Activated CD8-positive, alpha-beta T cell treated with anti-CD3 and anti-CD28 coated beads for 36 hours (primary cell): ENCODE measurements at places on chromosomes 1 and 21. TPM values are rescaled to one million over a fixed set of nuclear protein-coding genes. Genes with fewer than 3 reads are reported as not detected.
A peak's percentile ranks its signal among the peaks of the same experiment; 100 is the strongest.

DNA sequence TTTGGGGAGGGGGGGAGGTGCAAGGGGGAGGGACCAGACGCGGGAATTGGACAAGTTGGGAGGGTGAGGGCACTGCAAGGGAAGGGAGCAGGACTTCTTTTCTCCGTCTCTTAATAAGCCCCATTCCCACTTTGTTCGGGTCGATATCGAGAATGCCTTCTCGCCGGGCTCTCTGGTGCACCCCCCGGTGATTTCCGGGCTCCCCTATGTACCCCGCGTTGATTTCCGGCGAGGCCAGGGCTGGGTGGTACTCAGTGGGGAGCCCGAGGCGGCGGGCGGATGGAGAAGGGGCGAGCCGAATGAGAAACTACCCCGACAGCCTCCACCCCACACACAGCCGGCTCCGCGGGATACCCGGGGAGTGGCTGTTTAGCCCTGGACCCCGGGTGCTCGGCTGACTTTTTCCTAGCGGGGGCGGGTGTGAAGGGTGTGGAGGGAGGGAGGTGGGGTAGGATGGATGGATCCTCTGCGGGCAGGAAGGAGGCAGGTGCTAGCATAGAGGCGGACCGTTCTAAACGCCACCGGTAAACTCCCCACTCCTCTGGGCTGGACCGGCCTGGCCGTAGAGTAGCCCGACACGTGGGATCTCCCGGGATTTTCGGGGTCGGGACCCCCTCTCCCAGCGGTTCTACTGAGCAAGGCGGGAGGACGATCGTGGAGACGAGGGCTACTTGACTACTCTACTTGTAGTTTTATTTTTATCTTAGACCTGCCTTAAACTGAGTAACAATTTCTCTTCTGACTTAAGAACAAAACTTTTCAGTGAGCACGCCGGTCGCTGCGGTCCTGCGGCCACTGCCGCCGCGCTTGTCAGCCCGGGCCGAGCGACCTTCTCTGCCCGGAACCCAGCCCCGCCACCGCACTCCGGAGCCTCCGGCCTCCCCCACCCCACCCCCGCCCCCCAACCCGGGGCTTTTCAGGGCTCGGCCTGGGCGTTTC lies 1.0 kb downstream of the RNF220 start:
- no peak overlapping the region for H3K27ac ChIP-seq
- no peaks in the 10 kb centered on the region for H3K36me3 ChIP-seq
- peak; percentile 63 for DNase-seq
- H3K27me3 ChIP-seq = peaks cover 52% of the 10 kb centered on the region

GRCh38 chr1:172917972-172918371 lies 132.8 kb downstream of the TNFSF18 start:
- no peaks in the 10 kb centered on the region for H3K4me1 ChIP-seq
- H3K4me3 ChIP-seq = no peak overlapping the region
- peaks cover 5% of the 10 kb centered on the region for H3K36me3 ChIP-seq
- no peak overlapping the region for H3K27ac ChIP-seq
- DNase-seq = no peak
- H3K27me3 ChIP-seq = no peaks in the 10 kb centered on the region

DNA sequence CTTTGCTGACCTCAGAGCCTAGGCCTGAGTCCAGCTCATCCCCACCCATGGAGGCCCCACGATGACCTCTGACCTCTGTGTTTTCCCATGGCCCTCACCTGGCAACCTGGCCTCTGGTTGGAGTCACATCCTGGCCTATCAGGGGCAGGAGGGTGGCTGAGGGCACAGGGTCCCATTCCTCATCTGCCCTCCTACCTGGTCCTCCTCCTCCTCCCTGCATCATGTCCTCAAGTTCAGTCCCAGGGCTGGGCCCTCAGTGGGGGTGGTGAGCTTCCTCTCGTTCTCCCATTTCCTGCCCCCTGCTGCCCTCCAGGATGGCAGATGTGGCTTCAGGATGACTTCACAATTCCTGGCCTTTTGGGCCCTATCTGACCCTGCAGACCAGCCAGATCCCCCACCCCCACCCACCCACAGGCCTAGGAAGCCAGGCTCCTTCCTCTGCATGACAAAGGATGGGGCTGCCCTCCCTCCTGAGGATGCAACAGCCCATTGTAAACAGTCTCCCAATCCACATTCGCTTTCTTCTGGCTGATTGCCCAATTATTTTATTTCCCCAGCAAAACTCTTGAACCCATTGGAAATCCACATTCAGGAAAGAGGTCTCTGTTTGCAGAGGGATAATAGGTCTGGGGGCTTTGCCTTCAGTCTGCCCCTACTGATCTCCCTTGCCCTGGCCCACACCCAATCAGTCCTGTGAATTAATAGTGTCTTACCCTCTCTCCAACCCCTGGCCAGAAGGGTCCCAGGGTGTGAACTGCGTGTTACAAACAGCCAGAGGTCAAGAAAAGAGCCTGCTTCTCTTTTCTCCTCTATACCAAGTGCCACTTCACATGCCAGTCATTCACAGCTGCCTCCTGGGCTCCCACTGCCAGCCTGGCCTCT lies 10.3 kb upstream of the LEFTY1 start:
- no peaks in the 10 kb centered on the region for H3K36me3 ChIP-seq
- no peak for DNase-seq
- H3K4me3 ChIP-seq = no peak overlapping the region
- no peaks in the 10 kb centered on the region for H3K27me3 ChIP-seq
- H3K27ac ChIP-seq = peak overlapping the region; percentile 91

- H3K27ac ChIP-seq = no peak overlapping the region
- peaks cover 1% of the 10 kb centered on the region for H3K4me1 ChIP-seq
- H3K4me3 ChIP-seq = no peak overlapping the region
Observed at GRCh38 chr1:222171005-222171404, 376.9 kb downstream of the HHIPL2 start.

DNA sequence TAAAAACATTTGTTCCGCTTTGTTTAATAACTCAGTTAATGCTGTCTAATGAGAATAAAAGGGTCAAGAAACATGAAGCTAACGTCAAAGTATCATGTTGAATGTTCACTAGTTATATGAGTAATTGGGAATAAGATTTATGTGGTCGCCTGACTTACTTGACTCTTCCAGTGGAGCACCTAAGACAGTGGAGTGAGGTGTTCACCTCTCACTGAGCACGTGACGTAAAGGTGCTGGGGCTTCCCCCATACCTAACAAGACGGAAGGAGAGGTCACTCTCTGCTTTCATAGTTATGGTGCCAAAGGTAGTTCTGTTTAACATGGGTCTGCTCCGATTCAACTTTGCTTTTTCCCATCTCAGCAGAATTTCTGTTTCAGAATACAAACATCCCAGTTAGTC lies 686 bp downstream of the KMO start:
- H3K27me3 ChIP-seq = peaks cover 2% of the 10 kb centered on the region
- DNase-seq = peak; percentile 8
- no peak overlapping the region for H3K4me3 ChIP-seq
- no peak overlapping the region for H3K27ac ChIP-seq
- peaks cover 32% of the 10 kb centered on the region for H3K4me1 ChIP-seq

DNA sequence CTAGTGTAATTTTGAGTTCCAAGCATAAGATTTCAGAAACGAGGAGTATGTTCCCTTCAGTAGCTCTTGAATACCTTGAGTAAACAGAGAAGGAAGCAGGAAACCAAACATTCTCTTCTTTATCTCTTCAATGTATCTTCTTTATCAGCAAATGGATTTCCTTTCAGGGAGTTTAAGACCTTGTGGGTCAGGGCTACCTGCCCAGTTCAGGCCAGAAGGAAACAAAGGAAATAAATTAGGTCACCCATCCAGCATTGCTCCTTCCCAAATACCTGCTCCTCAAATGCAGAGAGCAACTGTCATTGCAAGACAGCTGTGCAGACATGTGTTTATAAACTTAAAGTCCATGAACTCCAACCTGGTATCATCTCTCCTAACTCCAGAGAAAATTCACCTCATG lies 130.1 kb upstream of the SOD1 start:
- H3K27ac ChIP-seq = no peak overlapping the region
- no peak for DNase-seq
- no peak overlapping the region for H3K4me3 ChIP-seq
- peaks cover 8% of the 10 kb centered on the region for H3K4me1 ChIP-seq
- no peaks in the 10 kb centered on the region for H3K36me3 ChIP-seq
- H3K27me3 ChIP-seq = no peaks in the 10 kb centered on the region

GRCh38 chr1:192631749-192632148 lies 4.2 kb upstream of the RGS13 start:
- H3K27ac ChIP-seq = no peak overlapping the region
- H3K4me1 ChIP-seq = no peaks in the 10 kb centered on the region
- H3K36me3 ChIP-seq = no peaks in the 10 kb centered on the region
- H3K4me3 ChIP-seq = no peak overlapping the region
- H3K27me3 ChIP-seq = peaks cover 6% of the 10 kb centered on the region

- DNase-seq = no peak
- H3K27ac ChIP-seq = no peak overlapping the region
- H3K4me3 ChIP-seq = no peak overlapping the region
- H3K27me3 ChIP-seq = no peaks in the 10 kb centered on the region
Observed at GRCh38 chr1:27596261-27596660, 7.7 kb downstream of the AHDC1 start.

- DNase-seq = no peak
Observed at GRCh38 chr1:109531380-109531779, 8.3 kb upstream of the GPR61 start.

DNA sequence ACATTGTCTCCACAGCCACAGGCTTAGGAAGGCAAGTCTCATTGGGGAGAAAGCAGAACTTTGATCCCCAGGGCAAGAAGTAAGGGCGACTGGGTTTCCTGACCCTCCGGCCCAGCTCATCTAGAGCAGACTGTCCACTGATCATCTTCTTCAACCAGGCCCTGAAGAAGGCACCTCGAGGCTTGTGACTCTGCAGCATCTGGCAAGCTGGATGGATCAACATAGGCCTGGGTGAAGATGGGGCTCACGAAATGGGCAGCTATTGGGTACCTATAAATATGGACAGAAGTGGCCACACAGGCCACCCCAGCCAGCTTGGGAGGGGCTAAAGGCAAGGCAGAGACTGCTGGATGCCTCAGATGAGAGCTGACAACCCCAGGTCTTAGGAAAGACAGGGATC lies 13.0 kb downstream of the TAL1 start:
- H3K4me3 ChIP-seq = no peak overlapping the region
- no peaks in the 10 kb centered on the region for H3K36me3 ChIP-seq
- H3K4me1 ChIP-seq = no peaks in the 10 kb centered on the region
- no peak for DNase-seq
- H3K27me3 ChIP-seq = peaks cover 7% of the 10 kb centered on the region

- peak; percentile 83 for DNase-seq
- H3K4me1 ChIP-seq = peaks cover 4% of the 10 kb centered on the region
- H3K27ac ChIP-seq = no peak overlapping the region
- no peak overlapping the region for H3K4me3 ChIP-seq
- peaks cover 2% of the 10 kb centered on the region for H3K27me3 ChIP-seq
Observed at GRCh38 chr1:21594935-21595897, 73.9 kb downstream of the RAP1GAP start.

- H3K27me3 ChIP-seq = no peaks in the 10 kb centered on the region
- H3K4me3 ChIP-seq = no peak within 1 kb of the TSS
- no peak within 1 kb of the TSS for H3K27ac ChIP-seq
- no peaks in the 10 kb centered on the region for H3K36me3 ChIP-seq
- no peaks in the 10 kb centered on the region for H3K4me1 ChIP-seq
- DNase-seq = peak; percentile 29
Observed at GRCh38 chr1:159900086-159900680, at the start of gene CFAP45. CFAP45 (minus strand) TSS chr1:159900165; CDS start chr1:159900098, 67 bp downstream.

- no peaks in the 10 kb centered on the region for H3K27me3 ChIP-seq
- no peak for DNase-seq
- H3K4me3 ChIP-seq = no peak overlapping the region
- no peak overlapping the region for H3K27ac ChIP-seq
- peaks cover 3% of the 10 kb centered on the region for H3K36me3 ChIP-seq
- peaks cover 70% of the 10 kb centered on the region for H3K4me1 ChIP-seq
Observed at GRCh38 chr1:116510361-116510760, 60.5 kb downstream of the CD58 start.

GRCh38 chr1:79662596-79662995 lies 656.1 kb upstream of the ADGRL4 start:
- no peak overlapping the region for H3K27ac ChIP-seq
- no peak for DNase-seq
- H3K27me3 ChIP-seq = no peaks in the 10 kb centered on the region
- no peak overlapping the region for H3K4me3 ChIP-seq
- H3K36me3 ChIP-seq = no peaks in the 10 kb centered on the region
- no peaks in the 10 kb centered on the region for H3K4me1 ChIP-seq

- H3K4me1 ChIP-seq = peaks cover 6% of the 10 kb centered on the region
- H3K36me3 ChIP-seq = peaks cover 25% of the 10 kb centered on the region
- no peaks in the 10 kb centered on the region for H3K27me3 ChIP-seq
- no peak overlapping the region for H3K27ac ChIP-seq
- no peak for DNase-seq
- H3K4me3 ChIP-seq = no peak overlapping the region
Observed at GRCh38 chr1:35524106-35524505, 33.1 kb downstream of the KIAA0319L start.

DNA sequence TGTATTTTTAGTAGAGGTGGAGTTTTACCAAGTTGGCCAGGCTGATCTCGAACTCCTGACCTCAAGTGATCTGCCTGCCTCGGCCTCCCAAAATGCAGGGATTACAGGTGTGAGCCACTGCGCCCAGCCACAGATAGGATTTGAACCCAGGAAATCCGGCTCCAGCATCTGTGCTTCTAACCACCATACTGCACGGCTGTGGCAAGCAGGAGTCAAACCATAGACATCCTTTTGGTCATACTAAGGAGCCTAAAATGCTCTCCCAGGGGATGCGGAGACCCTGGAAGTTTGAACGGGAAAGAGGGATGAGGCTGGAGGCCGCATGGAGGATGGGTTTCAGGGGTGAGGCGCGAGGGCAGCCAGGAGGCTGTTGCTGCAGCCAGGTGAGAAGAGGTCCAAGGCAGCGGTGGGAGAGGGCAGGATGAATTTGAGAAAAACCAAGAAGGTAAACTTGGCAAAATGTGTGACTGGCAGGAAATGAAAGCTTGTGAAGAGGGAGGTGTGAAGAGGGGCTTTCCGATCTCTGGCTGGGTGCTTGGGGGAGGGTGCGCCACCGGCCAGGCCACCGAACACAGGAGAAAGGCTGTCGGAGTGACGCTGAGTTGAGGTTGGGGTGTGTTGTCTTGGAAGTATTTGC lies 24.0 kb upstream of the CDK18 start:
- H3K4me1 ChIP-seq = peaks cover 33% of the 10 kb centered on the region
- no peaks in the 10 kb centered on the region for H3K36me3 ChIP-seq
- H3K27me3 ChIP-seq = peaks cover 22% of the 10 kb centered on the region
- peak; percentile 88 for DNase-seq
- peak overlapping the region; percentile 78 for H3K27ac ChIP-seq

TRABD2B gene
- not detected for total RNA-seq

C21orf58 gene
- total RNA-seq = 23.9 TPM

HRNR gene
- not detected for total RNA-seq

KCNA2 gene
- 0.02 TPM for total RNA-seq

LCE2B gene
- total RNA-seq = not detected

ESPN gene
- total RNA-seq = 0.83 TPM

CCDC17 gene
- total RNA-seq = 1.7 TPM

TMIGD3 gene
- total RNA-seq = not detected

MYCL gene
- total RNA-seq = 0.13 TPM

MTARC2 gene
- total RNA-seq = not detected

LYPD8 gene
- not detected for total RNA-seq

ADORA1 gene
- total RNA-seq = not detected

LMNA gene
- total RNA-seq = 51.8 TPM

RCC2 gene
- 145 TPM for total RNA-seq
